ENCODE measurements at places on chromosomes 3 and 15.

- DNase-seq = no peak
These were observed 5.7 kb downstream of the TBC1D23 start for GRCh38 chr3:100266531-100266930.

GRCh38 chr3:98534168-98534567, 2.4 kb downstream of the GPR15 start:
- DNase-seq = no peak

DNA sequence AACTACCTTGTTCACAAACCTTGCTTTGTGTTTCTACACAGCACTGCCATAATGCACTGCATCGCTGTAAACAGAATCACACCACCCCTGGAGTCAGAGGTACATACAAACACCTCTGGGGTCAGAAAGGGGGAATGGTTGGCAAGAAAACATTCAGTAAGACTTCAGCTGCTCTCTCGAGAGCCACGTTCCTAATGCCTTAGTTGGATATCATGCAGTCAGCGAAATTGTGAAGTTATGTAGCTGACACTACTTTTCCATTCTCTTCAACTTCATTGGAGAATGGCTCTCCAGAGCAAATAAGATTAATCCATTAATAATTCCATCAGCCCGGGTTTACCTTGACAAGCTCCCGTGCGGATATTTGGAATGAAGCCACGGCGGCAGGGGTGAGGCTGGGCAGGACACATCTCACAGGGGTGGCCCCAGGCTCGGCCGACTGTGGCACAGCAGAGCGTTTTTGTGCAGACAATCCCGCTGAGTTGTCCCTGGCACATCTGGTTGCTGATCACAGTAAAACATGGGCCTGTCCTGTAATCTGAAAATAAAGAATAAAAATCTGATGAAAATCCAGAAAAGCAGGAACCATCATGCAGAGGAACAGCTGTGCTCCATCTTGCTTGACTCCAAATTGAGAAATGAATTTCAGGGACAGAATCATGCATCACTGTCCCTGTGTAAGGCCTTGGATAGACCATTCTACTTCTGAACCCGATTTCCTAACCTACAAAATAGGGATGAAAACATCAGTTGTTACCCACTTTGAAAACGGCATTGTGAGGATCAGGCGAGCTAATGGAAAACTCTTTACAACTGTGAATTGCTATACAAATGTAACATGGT, 108.0 kb downstream of the FBN1 start:
- no peak for DNase-seq

DNA sequence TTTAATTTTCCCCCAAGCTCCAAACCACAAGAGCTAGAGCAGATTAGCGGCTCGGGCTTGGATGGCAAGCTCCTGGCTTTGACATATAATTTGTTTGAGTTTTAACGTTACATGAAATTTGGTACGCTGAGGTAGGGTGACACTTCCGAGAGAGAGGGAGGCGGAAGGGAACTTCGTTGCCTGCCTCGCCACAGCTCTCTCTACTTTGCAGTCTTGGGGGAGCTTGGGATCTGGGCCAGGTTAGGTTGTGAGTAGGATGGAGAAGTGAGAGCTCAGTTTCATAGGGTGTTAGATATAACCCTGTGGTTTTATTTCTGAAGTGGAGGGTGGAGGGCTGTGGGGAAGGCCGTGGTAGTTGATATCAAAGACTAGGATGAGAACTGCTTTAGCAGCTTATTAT, 39.7 kb downstream of the LRTM1 start:
- no peak for DNase-seq

GRCh38 chr15:31840849-31841476, 189.4 kb upstream of the CHRNA7 start:
- no peak for DNase-seq

GRCh38 chr3:105385819-105386508, 19.3 kb downstream of the ALCAM start:
- DNase-seq = no peak

GRCh38 chr3:14243782-14244181, 65.2 kb downstream of the LSM3 start:
- no peak for DNase-seq

GRCh38 chr3:27642796-27643195, 79.3 kb downstream of the EOMES start:
- no peak for DNase-seq

GRCh38 chr3:13712682-13713180, 163.8 kb downstream of the FBLN2 start:
- DNase-seq = no peak

DNA sequence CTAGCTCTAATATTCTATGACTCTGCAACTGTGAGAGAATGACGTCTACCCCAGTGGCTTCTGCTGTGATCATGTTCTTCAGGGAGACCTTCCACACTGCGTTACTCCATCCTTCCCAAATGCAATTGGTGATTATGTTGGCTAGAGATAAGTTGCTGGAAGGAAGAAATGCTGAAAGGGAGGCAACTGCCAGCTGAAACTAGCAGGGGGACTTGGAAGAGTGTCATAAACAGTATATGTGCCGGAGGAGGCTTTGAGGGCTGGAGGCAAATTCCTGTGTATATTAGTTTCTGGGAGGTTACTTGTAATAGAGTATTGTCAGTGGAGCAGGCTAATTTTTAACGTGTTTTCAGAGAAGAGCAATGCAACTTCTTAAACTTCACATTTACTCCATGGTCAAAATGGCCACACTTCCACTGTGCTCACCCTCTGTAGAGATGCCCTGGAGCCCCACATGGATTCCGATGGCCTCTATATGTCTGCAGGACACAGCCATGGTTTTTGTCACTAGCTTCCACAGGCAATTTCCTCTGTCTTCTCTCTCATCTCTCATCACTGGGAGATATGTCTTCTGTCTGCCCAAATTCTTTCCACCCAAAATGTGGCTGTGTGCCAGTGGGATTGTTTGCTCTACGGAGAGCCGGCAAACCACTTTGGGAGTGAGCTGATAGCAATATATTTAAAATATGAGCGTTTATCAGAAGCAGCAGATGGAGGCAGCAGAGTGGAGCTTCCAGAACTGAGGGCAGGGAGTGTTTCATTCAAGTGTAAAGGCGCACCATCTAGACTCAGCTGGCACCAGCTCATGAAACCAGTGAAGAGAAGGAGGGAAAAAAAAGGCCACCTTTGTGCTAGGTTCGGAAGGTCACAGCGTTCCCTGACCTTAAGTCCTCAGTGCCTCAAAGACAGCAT, 13.3 kb upstream of the CD47 start:
- DNase-seq = no peak

DNA sequence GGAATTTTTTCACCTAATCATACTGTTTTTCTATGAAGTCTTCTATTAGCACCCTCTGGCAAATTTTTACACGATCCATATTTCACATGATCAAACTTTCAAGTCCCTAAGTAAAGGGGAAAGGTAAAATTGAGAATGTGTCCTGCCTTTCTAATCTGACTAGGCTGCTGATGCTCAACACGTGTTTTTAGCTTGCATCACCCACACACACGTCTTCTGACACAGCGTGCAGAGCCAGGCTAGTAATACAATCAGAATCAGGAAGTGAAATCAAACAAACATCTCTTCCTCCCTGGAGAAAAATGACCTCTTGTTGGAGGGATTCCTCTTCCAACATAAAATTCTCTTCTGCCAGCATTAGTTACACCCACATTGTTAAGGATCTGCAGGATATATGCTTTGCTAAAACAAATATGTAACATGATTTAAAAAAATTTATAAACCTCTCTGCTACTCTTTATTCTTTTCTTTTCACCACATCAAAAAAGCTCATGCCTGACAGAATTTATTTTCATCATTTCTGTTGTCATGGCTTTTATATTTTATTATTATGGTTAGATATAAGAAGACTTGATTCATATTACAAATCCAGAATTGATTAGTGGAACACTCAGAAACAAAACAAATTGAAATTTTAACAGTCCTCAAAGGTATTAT, 122.4 kb downstream of the RAP2B start:
- peak; percentile 63 for DNase-seq

GRCh38 chr3:46860017-46860809, 3.0 kb downstream of the MYL3 start:
- no peak for DNase-seq

DNA sequence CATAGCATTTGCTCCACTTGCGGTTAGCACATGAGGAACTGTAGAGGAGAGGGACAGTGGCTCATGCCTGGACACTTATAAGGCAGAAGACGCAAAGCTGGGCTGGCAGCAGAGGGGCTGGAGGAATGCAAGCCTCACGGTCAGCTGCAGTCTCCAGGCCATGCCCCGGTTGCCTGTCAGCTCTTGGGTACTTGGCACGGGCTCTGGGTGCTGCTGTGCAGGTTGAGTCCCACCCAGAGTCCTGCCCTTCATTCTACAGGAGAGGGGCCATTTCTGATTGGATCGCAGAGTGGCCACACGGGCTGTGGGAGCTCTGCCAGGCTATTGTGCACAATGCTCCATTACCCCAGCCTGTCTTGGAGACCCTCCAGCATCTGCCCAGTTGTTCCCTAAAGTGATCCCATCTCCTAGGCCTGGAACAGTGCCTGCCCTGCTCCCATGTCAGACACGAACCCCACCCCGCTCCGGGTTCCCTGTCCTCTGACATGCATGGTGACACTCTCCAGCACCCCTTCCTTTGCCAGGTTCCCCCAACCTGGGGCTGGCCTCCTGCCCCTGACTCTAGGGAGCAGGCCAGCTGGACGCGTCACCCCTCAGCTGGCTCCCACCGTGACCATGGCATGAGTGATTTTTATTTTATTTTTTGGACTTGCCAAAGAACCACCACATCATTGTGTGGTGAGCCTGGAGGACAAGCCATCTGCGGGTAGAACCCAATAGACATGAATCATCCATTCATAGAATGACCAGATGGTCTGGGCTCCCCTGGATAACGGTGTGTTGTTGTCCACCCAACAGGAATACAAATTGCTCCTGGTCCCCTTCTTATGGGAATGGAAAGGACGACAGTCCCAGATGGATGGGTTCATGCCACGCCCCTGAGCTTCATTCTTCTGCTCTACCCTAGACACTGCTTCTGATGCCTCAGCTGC, 51.0 kb upstream of the KLF13 start:
- no peak for DNase-seq

- DNase-seq = no peak
These were observed 193.1 kb downstream of the MEIS2 start for GRCh38 chr15:36907295-36907694.

DNA sequence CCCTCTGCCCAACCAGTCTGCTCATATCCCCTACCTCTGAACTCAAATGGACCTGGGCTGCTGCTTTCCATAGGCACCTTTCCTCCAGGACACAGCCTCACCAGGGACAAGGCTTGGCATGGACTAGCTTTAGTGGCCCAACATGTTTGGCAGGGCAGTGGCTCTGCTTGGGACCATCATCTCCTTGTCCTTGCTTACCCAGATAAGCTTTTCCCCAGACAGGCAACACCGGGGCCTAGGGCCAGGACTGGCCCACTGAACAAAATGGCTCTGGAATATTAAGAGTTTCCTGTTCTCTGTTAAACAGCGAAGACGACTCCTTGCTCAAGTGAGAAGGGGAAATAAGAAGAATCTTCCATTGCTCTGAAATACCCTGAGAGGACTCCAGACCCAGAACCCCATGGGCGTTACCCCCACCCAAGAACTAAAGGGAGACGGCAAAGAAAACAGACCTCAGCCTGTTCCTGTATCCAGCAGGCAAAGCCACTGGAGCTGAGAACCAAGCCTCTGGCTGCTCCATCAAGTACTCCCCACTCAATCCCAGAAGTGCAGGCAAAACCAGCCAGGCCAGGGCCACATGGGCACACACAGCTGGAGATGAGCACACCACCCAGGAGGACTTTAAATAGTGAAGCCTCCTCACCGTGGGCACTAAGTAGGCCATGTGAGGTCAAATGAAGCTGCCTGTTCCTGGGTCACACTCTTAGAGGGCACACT, 45.5 kb downstream of the CTNNB1 start:
- DNase-seq = no peak

DNA sequence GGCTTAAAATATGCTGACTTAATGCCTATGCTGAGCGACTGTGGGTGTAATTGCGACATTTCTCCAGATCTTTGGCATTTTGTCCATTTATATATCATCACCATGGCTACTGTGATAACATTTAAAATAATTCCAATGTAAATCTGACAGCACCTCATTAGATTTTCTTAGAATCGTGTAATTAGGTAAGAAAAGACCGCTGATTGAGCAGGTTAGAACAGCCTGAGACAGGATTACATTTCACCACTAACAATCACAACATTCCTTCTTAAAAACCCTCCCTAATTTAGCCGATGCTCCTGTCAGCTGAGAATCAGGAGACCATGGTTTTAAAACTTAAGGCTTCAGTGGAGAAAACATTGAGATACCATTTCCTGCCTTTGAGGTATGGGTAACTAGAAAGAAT, 455.3 kb upstream of the PDZRN3 start:
- DNase-seq = no peak

DNA sequence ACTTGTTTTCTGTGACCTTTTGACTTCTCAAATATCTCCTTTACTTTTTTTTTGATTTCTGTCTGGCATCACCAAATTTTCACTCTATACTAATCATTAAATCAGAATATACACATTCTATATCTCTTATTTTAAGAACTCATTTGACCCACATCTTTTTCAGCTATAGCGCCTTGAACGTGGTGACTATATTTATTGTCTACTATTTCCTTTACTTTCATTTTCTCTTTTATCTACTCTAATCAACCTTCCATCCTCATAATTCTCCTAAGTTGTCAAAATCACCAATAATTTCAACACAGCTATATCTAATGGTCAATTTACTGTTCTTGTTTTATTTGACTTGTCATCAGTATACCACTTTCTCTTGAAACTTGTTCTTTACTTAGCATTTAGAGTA, 119.0 kb upstream of the CBLB start:
- DNase-seq = no peak

GRCh38 chr3:133928903-133929607, 33.4 kb upstream of the RAB6B start:
- no peak for DNase-seq

DNA sequence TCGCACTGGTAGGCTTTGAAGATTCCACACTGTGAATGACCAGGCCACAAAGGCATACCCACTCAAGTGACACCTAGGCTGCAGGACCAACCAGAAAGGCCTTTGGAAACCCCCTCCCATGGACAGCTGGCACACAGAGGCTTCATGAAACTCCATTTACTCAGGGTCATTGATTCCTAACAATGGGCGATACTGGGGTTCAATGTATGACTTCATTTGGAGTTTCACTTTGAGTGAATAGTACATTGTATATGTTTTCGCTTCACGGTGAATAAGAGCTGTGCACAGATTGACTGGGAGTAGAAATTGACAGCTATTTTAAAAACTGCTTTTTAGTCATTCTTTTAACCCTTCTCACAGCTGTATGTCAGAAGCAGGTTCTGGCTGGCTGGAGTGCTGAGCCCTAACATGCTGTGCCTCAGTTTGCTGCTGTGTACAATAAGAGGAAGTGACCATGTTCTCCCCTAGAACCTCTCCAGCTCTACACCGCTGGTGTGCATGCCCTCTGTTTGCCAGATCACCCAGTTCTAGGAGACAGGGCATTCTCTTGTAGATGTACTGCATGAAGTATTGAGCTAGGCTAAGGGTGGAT, 15.4 kb upstream of the CX3CR1 start:
- DNase-seq = no peak

DNA sequence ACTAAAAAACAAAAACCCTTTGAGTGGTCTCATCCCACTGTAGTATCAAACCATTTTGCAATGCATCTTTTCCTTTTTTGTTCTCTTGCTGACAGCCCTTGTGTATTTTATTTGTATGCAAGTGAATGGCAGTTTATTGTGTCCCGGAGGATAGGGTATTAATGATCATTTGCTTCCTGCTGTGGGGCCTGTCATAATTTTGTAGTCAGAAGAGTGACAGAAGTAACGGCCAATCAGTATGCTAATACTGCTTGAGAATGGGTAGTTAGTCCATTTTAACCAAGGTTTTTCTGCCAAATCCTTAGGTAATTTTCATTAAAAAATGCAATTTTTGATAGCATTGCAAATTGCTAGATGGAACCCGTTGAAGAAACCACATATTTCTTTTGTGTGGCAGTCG, 75.5 kb upstream of the PLSCR5 start:
- DNase-seq = no peak
